Suppressor macrophage treated with lipopolysaccharide for 4 hours (primary cell): ENCODE measurements at places on chromosomes 3 and 15.
A peak's percentile ranks its signal among the peaks of the same experiment; 100 is the strongest.

- no peak for DNase-seq
These were observed 1.2 kb downstream of the SLC51A start for GRCh38 chr3:196217307-196218154.

DNA sequence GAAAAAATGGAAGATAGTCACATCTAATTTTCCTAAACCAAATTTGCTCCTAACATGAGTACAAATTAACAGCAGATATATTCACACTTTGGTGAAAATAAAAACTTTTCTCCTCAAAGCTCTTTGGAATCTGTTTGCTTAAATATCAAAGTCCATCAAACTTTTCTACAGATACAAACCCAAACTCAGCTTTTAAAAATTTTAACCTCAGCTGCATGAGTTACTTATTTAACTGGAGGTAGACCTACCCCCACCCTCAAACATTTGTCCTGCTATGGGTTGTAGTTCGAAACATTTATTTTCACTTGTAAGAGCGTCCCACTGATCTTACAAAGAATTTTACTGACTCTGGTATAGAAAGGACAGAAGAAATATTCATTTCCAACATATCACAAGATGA is 8.9 kb upstream of the XYLB start:
- DNase-seq, result no peak

GRCh38 chr15:64842096-64842939 is 603 bp downstream of the PLEKHO2 start:
- peak; percentile 36 for DNase-seq

- DNase-seq, result no peak
These were observed 41.7 kb downstream of the SLCO2A1 start for GRCh38 chr3:133987948-133988484.

DNA sequence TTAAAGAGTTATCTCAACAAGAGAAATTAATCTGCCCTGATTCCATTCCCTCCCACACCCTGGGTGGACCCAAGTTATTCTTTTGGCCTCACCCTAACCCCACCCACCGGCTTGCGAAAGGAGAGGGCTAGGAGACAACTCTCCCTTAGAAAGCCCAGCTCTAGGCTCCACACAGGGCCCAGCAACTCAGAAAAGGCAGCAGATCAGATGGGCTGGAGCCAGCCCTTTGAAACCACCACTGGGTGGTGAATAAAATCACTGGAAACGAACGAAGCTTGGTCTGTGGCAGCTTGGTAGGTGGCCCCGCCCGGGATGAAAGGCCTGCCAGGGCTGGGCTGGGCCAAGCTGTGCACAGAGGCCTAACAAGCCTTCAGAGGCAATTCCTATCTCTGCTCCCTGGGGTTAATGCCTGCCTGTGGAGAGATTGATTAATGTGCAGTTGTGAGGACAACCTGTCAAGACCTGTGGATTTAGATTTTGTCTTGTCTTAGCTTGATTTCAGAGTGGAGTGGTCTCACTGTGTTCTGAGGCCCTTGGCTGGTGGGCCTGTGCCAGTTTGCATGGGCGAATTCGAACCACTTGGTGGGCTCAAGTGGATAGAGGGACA is 38.8 kb downstream of the BHLHE40 start:
- peak; percentile 54 for DNase-seq

DNA sequence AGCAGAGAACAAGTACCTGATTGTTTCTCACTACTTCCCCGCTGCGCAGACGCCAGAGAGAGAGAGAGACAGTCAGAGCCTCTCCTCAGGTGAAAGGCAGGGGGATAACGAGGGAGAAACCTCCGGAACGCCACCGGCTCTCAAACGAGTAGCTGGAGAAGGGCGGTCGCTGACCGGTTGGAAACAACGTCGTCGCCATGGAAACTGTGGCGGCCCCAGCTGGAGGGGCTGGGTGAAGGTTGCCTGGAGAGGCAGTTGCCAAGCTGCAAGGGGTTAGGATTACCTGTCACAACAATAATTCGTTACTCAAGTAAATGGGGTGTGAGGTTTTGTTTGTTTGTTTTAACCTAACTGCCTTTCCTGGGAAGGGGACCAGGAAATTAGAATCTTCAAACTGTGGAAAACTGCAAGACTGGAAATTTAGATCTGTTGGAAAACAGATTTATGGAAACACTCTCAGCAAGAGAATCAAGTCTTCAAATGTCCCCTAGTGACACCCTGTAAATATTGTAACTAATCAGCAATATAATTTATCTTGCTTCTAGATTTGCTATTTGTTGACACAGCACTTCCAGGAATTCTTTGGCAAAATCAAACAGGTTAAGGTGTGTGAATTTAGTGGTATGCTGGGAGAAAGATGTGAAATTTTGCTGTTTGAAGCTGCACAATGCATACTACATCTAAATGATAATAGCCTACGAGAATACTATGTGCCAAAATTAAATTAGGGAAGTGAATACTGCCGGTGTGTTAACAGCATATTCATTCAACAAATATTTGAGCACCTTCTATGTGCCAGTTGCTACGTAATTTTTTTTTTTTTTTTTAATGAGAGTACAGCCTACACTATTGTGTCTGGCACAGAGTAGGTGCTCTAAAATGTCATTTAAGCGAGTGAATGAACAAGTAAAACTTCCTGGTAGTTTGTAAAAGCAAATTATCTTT is at the start of gene DNAH12:
TSS of gene DNAH12 (minus strand) at position 164 of the 945 bp plus-strand sequence. CDS start 1,474 bp downstream, outside the sequence.
- DNase-seq, result no peak

GRCh38 chr3:23746441-23746840 is 59.3 kb upstream of the UBE2E1 start:
- DNase-seq, result peak; percentile 25

GRCh38 chr3:98531622-98532274 is at the start of gene GPR15:
Gene GPR15 (plus strand): TSS chr3:98531978. CDS start chr3:98532034, 56 bp downstream.
- no peak for DNase-seq

DNA sequence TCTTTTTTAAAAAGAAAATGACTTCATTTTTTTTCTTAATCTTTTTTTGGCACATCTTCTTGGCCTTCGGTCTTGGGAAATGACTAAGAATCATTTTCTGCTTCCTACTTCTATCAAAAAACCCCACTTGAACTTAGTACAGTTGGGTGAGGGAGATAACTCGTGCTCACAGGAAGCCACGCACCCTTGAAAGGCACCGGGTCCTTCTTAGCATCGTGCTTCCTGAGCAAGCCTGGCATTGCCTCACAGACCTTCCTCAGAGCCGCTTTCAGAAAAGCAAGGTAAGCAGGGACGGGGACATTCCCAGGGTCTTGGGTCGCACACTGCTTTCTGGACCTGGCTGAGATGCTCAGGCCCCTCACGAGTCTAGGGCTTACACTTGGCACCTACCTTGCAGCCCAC is at the start of gene CCR4:
TSS of gene CCR4 (plus strand) at position 235 of the 402 bp plus-strand sequence. CDS start 1,779 bp downstream, outside the sequence.
- DNase-seq, result peak; percentile 64

DNA sequence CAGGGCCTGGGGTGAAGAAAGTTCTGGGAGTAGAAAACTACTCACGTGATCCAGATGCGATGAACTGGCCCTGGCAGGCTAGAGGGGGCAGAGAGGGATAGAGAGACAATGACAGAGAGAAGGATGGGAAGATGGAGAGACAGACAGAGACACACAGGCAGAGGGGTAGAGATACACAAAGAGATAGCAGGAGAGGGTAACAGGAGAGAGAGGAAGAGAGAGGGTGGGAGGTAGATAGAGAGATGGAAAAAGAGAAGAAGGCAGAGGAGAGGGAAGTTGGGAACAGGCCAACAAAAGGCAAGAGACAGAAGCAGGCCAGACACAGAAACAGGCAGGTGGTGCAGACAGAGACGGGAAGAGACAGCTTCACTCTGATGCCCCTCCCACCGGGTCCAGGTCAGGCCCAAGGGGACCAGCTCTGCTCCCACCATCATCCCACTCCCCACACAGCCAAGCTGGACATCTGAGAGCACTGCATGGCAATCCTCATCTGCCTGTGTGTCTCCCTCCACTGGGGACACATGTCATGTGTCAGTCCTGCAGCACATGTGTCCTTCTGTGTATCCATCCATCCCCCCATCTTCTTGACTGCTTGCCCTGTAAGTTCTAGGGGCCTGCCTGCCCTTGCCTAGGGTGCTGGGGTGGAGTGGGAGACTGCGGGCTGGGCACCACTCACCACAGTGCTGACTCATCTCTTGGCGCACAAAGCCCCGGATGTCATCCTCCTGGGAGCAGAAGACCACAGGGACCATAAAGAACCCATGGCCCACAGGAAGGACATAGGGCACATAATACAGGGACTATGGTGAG is 2.2 kb upstream of the UCN2 start:
- DNase-seq, result peak; percentile 52

- peak; percentile 3 for DNase-seq
These were observed 293.3 kb downstream of the MEX3B start for GRCh38 chr15:81752546-81752942.

DNA sequence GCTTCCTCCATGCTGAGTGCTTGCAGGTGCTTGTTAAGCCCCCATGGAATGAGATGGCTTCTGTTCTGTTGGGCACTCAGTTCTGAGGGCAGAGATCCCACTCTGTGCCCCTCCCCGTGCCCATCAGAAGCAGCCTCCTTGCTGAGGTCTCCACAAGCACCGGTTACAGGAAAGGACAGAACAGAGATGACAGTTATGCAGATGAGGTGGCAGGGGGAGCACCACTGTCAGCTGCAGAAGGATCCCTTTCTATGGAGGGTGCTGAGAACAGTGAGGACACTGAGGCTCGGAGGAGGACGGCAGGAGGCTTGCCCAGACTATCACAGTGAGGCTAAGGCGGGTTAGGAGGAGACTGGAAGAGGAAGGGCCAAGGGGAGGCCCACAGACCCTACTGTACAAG is 12.4 kb downstream of the CACNA2D2 start:
- DNase-seq, result no peak

DNA sequence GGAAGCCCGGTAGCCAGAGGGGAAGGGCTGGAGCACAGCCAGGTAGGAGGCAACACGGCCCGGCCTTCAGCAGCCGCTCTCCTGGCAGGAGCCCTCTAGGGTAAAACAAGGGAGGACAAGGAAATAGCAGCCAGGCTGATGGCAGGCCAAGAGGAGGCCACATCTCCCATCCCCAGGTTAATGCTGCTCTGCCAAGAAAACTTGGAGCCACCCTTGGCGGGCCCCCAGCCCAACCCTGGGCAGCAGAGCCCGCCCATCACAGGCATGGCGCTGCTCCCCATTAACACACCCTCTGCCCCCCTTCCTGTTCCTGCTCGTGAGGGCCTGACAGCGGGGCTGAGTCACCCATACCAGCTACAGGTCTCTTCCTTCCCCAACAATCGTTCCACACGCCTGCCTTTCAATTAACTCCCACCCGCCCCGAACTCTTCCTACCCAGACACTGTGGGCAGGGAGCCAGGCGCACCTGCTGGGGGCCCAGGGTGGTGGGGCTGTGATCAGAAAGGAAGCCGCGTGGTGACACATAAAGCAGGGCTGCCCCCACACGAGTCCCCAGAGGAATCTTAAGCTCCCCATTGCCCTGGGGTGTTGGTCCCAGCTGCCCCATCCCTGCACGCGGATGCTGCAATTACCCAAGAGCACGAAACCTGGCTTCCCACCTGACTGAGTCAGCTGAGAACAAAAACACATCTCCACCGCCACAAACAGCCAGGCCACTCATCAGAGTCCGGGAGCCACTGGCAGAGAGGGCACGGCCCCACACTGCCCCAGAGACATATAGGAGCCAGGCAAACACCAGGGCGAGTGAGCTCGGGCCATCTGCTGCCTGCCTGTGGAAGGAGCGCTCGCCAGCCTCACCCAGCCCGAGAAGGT is at the start of gene C15orf62:
TSS of gene C15orf62 (plus strand) at position 707 of the 873 bp plus-strand sequence. CDS start 516 bp downstream, outside the sequence.
- peak; percentile 42 for DNase-seq

GRCh38 chr3:44987332-44987731 is 11.3 kb downstream of the EXOSC7 start:
- no peak for DNase-seq

- no peak for DNase-seq
These were observed 214.4 kb downstream of the THSD4 start for GRCh38 chr15:71329497-71330260.

GRCh38 chr15:41727143-41727542 is 47.1 kb upstream of the MAPKBP1 start:
- no peak for DNase-seq

DNA sequence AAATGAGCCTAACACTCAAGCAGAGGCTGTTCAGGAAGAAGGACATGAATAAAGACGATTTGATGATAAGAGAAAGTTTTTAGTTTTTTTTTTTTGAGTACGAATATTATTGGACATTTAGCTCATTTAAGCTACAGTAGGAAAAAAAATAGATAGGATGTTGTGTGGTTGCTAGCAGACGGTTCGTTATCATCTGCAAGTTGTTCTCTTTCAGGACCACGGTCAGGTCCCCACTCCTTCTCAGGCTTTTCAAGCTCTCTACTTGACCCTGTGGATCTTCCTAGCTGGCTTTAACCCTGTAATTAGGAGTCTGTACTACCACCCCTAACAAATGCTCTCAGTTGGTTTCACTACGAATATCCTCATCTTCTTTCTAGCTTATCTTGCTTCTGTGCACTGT is 1.1 kb downstream of the KCNH8 start:
- DNase-seq, result peak; percentile 26

DNA sequence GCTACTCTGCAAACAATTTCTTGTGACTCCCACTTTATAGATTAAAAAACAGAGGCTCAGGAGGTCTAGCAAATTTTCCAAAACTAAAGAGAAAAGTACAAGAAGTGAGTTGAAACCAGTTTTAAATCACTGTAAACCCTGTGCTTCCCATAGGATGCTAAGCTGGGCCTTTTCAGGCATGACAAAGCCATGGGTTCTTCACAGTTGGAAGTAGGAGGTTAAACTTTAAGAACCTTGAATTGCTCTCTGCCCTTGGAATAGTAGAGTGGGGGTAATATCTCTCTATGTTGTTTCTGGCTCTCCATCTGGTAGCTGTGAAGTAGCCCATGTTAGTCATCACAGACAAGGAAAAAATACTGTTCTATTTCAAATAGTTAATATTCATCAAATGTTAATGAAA is 193.6 kb upstream of the SATB1 start:
- DNase-seq, result no peak

DNA sequence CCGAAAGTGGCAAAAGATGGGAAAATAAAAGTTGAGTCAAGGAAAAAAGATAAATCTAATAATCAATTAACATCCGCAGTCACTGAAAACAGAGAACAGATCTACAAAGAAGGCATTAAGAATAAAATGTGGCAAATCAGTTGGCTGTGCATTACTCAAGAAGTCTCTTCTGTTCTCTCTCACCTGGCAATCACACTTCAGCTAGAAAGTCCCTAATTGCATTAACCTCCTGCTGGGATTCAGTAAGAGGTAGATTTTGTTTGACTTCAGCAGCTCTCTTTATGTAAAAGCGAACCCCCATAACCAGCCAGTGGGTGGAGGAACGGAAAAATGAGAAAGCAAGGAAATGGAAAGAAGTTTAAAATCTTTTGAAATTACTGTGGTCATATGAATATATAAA is 94.7 kb upstream of the PLXND1 start:
- no peak for DNase-seq

DNA sequence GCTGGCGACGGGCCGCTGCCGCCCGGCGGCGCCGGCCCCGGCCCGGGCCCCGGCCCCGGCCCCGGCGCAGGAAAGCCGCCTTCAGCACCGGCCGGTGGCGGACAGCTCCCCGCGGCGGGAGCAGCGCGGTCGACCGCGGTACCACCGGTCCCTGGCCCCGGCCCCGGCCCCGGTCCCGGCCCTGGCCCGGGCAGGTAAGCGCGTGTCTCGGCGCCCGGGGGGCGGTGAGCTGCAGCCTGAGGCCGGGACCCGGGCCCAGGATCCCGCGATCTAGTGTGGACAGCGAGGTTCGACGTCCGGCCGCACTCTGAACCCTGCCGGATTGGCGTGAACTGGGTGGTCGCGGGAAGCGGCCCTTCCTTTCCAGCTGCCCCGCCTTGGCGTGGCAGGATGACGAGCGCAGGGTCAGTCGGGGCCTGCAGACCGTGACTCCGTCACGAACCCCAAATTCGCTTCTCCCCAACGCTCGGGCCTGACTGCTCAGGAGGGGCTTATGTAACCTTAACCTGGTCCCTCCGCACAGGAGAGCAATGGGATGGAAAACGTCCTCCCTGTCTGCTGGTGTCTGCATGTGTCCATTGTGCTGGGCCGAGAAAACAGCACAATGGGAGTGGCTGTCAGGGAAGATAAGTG is 472 bp downstream of the BSN start:
- no peak for DNase-seq
